ENCODE measurements at places on chromosomes 6 and 20.

GRCh38 chr6:139821676-139822223, 447.3 kb upstream of the CITED2 start:
- DNase-seq = no peak

DNA sequence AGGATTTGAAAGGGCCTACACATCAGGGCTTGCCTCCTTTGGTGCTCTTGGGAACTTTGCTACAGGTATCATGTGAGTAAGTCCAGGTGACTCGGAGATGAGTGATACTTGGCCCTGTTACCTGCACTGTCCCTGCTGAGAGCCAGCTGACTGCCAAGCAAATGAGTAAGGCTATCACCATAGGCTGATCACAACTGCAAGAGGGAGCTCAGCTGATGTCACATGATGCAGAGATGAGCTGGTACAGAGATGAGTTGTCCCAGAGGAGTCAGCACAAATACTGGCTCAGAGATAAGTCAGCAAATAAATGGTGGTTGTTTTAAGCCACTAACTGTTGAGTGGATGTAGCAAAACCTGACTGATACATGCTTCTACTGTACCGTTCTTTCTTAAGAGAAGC, 41.4 kb downstream of the LAMP5 start:
- DNase-seq = no peak

DNA sequence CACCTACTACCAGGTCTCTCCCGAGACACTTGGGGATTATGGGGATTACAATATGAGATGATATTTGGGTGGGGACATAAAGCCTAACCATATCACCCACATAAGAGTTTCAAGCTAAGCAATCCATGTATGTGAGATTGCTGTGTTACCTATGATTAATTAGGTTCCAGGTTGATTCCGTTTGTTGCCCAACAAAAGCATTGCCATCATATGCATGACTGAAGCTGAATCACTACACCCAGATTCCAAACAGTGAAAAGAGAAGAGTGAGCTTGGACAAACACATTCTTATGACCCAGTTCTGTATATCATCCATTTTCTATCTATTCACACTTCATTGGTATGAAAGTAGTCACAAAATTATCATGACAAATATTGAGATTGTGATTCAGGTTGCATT, 952.5 kb upstream of the MAN1A1 start:
- DNase-seq = no peak

GRCh38 chr6:134168590-134169208, 116.3 kb upstream of the SLC2A12 start:
- DNase-seq = no peak

DNA sequence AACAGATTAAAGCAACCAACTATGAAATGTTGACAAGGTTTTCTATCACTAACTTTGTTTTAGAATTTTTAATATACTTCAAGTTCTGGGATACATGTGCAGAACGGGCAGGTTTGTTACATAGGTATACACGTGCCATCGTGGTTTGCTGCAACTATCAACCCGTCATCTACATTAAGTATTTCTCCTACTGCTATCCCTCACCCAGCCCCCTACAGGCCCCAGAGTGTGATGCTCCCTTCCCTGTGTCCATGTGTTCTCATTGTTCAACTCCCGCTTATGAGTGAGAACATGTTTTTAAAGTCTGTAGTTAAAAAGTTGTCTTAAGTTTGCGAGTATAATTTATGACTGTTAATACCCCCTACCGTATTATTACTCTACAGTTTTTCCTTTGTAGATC, 844.3 kb upstream of the MANEA start:
- DNase-seq = no peak

GRCh38 chr6:87068795-87069194, 26.1 kb downstream of the CGA start:
- no peak for DNase-seq

DNA sequence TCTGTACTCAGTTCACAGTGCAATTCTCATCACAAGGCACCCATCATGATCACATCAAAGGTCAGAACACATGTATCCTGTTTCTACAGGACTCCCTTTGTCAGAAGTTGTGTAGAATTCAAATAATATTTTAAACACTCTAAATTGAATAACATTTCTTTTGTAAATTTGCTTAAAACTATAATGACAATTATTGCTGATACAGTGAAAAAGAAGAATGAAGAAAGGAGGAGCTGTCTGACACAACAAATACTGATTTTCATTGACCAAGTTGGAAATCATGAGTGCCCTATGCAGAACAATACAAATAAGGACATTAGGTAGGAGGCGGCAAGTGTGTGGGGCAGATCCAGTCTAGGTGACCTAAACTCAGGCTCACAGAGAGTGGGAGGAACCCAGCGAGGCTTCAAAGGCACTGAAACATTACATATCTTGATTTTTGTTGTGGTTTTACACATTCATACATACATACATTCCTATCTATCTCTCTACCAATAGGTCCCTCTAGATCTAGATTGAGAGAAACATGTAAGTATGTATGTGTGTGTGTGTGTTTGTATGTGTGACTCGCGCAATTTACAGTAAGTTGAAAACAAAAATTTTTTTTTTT, 79.2 kb upstream of the SLC2A12 start:
- DNase-seq = no peak

- no peak for DNase-seq
These were observed 679.7 kb upstream of the ID4 start for GRCh38 chr6:19157486-19157885.

GRCh38 chr6:51029561-51029960, 210.9 kb downstream of the TFAP2B start:
- no peak for DNase-seq

- no peak for DNase-seq
These were observed 4.8 kb upstream of the SRSF12 start for GRCh38 chr6:89122625-89123024.

DNA sequence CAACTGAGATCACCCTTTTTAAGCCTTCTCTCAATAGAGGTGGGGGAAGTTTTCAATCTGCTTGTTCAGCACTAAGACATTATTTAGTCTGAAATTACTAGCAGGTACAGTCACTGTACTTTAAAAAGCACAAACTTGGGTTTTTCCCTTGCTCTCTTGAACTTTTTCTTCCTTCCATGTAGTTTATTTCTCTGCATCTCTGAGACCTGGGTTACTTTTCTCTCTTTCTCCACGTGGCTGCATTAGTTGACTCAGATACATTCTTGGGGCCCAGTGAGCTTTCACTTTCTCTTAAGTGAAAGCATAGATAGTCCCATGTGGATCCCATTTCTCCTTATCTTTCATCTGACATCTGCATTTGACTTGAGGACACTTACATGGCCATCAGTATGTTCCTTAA, 433.9 kb upstream of the MAP3K7 start:
- DNase-seq = no peak

DNA sequence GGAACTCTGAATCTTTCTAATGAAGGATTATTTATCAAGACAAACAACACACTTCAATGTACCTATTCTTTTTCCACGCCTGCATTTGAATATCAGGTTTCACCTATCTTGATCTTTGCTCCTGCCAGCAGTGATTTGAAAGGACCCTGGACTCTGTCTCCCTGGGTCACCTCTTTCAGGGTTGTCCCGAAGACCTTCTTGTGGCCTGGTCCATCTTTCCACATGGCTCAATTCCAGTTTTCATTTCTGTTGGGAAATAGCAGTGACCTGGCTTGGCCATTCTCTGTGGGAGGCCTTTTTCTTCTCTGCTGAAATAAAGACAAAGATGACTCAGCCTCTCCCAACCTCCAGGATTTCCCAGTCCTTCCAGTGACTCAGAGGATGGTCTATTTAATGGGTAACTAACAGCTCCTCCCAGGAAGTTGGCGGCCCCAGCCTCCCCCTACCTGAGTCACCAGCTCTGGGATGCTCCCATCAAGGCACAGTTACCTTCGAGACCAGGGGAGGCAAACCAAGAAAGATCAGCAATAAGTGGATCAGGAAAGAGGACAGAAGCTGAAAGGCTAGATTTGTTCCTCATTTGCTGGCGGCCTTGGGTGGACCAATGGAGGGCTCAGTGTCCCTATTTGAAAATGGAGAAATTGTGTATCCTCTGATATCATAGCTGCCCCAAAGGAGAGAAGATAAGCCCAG, 120.2 kb upstream of the RNF24 start:
- DNase-seq = no peak

- DNase-seq = no peak
These were observed 81.7 kb downstream of the THBS2 start for GRCh38 chr6:169171951-169172350.

- no peak for DNase-seq
These were observed 16.7 kb downstream of the THBS2 start for GRCh38 chr6:169236988-169237387.

DNA sequence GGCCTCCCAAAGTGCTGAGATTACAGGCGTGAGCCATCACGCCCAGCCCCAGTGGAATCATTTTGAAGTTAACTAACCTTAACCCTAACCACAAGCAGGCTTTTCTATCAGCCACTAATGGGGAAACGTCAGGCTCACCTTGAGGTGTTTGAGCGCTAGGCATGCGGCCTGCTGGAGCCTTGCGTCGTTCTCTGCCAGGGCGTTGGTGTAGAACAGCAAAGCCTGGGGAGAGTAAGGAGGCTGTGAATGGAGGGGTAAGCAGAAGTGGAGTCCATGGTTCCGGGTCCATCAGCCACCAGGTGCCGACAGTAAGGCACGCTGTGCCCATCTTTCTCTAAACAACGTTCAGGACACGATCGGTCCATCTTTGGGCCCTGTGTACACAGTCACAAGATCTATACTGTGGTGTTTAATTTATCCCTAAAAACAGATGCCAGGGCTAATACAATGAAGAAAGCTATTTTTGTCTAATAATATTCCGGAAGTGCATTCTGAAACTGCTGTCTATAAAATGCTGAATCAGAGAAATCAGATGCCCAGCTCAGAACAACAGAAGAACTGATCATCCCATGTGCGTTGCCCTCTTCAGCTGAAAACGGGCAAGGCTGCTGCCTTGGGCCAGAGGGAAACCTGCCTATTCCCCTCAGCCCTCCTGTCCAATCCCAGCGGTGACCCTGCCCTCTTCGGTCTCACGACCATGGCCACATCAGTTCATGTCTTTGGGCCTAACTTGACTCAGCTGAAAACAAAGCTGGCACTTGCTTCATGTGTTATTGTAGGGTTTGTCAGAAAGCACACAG, 79.6 kb downstream of the PTPN1 start:
- no peak for DNase-seq

GRCh38 chr6:21556511-21556910, 37.0 kb upstream of the SOX4 start:
- DNase-seq = no peak

- no peak for DNase-seq
These were observed 253.2 kb downstream of the PLCB1 start for GRCh38 chr20:8385247-8385646.

DNA sequence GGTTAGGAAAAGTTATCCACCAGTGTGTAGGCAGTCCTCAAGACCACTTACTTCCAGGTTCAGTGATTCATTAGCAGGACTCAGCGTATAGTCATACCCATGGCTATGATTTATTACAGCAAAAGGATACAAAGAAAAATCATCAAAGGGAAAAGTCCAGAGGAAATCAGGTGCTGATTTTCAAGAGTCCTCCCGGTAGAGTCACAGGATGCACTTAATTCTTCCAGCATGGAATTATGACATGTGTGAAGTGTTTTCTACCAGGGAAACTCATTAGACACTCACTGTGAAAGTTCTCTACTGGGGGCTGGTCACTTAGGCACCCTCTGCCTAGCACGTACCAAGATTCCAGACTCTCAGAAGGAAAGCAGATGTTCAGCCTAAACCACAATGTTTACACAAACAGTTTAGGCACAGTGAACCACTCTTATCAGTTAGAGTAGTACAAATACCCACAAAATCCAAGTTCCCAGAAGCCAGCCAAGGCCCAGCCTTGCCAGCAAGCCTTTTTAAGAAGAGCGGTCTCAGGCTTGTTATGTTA, 10.2 kb downstream of the WFDC3 start:
- DNase-seq = no peak

DNA sequence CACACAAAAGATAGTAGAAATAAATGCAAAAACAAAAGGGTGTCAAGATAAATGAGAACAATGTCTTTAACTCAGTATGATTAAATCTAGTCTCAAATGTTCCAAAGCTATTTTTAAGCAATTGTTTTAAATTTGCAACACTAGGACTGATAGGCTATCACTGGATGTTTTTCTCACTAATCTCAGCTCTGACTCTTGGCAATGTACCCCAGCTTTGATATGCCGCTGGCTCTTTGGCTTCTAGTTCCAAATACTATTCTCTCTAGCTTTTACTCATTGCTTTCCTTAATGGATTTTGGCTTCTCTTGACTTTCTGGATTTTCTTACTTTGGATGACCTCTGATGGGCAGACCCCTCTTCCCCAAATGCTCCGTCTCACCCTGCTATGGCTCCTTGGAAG, 116.0 kb upstream of the SLC35B3 start:
- DNase-seq = no peak

GRCh38 chr6:47729457-47729856, 31.1 kb downstream of the ADGRF4 start:
- no peak for DNase-seq

- DNase-seq = no peak
These were observed 212.3 kb upstream of the MYLIP start for GRCh38 chr6:15916581-15916980.

DNA sequence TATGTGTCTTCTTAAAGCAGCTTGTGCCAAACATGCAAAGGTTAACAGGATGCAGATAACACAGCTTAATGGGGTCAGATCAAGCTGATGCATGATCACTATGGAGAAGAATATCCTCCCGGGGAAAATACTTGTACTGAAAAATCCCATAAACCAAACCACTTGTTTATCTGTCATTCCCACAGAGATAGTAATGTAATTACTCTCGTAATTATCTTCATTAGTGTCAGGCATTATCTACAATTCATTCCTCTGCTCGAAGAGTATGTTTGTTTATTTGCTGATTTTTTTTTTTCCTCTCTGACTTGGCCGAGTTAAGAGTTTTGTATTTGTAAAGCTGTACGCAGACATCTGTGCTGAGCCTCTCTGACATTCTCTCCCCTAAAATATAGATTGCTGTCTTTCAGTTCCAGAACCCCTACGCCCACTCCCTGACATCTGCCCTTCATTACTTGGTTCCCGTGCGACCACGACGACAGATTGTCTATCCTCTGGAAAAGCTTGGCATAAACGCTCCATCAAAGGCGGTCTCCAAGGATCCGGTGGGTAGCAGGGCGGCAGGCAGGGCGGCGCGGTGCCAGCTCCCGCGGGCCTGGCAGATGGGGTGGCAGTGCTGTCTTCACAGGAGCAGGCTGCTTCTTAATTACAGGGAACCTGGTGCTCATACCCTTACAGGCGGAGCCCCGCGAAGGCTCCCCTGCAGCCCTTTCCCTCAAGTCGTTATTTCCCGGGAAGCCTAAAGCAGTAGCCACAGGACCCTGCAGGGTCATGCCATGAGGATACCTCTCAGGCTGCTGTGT, 147.2 kb downstream of the CFAP61 start:
- DNase-seq = no peak

DNA sequence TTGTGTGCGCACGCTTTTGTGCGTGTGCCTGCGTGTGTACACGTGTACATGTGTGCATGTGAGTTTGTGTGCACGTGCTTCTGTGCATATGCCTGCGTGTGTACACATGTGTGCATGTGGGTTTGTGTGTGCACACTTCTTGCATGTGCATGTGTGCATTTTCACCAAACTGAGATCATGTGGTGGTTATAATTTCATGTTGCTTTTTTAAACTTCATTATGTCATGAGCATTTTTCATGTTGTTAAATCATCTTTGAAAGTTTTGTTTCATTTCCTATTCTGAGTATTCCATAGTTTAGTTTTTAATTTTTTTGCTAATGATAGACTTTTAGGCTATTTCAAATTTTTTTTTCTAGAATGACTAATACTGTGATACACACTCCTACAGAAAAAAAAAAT, 6.4 kb upstream of the CST3 start:
- no peak for DNase-seq

GRCh38 chr6:107540465-107540857, 50.5 kb downstream of the SOBP start:
- DNase-seq = no peak

GRCh38 chr20:62605236-62605943, 36.9 kb upstream of the SLCO4A1 start:
- DNase-seq = no peak

Measured in stimulated activated CD4-positive, alpha-beta T cell treated with anti-CD3 and anti-CD28 coated beads, TNF-alpha, amount 100 ng/mL, for 1 hour (primary cell).